Left ventricle myocardium superior (tissue), 1 donor: ENCODE measurements at places on chromosomes 13 and 19.

DNA sequence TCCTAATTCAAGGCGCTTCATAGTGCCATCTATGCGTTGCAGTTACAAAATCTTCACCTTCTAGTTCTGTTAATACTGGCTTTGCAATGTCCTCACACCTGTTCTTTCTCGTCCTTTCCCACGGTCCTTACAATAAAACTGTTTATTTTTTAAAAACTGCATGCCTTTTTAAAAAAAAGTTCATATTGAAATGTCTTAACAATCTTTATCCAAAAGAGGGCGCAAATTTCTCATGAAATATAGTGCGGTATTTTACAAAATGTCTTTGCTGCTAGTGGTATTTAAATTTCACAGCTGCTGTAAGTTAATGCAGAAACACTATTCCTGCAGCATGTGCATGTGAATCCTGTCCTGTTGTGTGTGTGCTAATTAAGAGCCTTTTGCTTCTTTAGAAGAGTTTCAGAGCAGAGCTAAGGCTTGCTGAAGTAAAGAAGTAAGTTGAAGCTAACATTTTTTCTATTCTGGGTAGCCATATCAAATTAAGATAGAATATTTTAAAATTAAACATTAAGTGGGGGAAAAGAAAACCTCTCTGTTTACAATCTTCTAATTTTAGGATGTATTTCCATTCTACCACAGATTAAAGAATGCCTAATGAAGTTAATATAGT lies 15.8 kb upstream of the CLDN10 start:
- no peak for DNase-seq

DNA sequence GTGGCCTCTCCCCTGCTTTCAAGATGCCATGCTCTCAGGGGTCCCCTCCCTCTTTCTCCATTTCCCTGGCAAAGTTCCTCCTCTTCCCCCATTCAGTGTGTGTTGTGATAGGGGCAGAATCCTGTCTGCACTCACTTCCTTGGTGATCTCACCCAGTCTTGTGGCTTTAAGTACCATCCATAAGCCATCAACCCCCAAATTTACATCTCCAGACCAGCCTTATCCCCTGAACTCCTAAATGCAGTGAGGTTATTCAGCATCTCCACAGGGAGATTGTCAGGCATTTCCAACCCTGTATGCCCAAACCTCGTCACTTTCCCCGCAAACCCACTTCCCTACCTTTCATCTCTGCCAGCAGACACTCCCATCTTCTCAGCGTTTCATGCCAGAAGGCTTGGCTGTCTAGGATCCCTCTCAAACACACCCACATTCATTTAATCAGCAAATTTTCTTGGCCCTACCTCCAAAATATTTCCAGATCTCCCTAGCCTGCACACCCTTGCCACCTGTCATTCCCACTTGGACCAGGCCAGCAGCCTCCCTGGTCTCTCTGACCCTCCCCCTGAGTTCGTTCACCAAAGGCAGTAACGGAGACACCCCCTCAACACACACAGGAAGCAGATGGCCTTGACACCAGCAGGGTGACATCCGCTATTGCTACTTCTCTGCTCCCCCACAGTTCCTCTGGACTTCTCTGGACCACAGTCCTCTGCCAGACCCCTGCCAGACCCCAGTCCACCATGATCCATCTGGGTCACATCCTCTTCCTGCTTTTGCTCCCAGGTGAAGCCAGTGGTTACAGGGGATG lies at the start of gene HCST:
TSS of gene HCST (plus strand) at position 676 of the 808 bp plus-strand sequence. CDS start at position 741, 65 bp downstream.
- DNase-seq = no peak

DNA sequence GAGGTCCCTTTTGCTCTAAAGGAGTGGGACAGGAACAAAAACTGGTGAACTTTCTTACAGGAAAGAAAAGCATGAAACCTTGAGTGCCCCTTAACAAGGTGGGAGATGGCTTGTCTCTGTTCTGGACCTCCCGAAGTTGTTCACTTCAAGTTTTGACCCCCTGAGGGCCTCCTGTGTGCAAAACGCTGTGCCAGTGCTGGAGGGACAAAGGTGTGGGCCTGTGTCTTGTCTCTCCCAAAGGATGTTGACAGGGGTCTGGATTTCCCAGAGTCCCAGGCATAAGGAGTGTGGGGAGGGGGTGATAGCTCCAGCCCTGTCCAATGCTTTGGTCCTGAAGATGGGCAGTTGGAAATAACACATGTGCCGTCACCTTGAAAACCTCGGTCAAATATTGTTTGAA lies 6.5 kb downstream of the ZNF536 start:
- DNase-seq = no peak

- DNase-seq = no peak
Observed at GRCh38 chr13:44104197-44104490, 224.4 kb downstream of the LACC1 start.

GRCh38 chr19:33161201-33161600 lies 29.3 kb downstream of the WDR88 start:
- no peak for DNase-seq

DNA sequence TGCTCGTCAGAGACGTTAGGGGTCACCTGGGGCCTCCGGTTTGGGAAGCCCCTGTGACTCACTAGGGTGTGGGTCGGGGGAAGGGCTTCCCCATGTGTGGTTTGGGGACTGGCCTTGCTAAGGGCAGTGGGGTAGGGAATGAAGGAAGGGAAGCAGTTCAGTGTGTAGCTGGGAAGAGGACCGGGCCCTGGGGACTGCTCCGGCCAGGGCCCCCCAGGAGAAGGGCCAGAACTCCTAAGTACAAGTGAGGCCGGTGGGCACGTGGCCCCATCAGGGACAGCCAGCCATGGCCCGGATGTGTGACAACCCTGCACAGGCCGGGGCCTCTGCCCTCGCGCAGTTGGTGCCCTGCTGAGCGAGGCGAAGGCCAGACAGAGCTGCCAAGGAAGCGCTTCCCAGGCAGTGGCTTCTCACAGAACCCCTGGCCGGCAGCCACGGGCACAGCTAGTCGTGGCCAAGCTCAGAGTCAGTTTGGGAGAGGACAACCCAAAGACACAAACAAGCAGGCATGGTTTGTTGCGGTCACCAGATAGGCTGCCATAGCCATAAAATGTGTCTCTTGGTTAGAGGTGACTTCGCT lies 25.7 kb downstream of the TEX29 start:
- peak; percentile 79 for DNase-seq

GRCh38 chr13:104594806-104595205 lies 1528.6 kb upstream of the SLC10A2 start:
- no peak for DNase-seq

DNA sequence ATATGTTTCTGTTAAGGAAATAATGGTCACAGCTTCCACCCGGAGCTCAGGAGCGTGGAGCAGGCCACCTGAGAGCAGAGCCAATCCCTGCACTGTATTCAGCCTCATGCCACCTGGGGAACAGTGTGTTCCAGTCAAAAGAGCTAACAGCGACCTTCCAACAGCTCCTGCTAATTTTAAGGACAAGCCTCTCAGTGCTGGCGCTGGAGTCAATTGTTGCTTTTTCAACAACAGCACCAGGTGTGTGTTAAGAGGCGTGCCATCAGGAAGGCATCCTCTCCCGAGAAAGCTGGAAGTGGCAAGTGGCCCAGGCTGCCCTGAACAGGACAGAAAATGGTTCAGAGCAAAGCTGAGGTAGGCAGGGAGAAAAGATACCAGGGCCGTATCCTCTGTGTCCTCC lies 102.0 kb downstream of the CACNA1A start:
- DNase-seq = no peak

- no peak for DNase-seq
Observed at GRCh38 chr19:39411081-39411831, 1.2 kb upstream of the PLEKHG2 start.

DNA sequence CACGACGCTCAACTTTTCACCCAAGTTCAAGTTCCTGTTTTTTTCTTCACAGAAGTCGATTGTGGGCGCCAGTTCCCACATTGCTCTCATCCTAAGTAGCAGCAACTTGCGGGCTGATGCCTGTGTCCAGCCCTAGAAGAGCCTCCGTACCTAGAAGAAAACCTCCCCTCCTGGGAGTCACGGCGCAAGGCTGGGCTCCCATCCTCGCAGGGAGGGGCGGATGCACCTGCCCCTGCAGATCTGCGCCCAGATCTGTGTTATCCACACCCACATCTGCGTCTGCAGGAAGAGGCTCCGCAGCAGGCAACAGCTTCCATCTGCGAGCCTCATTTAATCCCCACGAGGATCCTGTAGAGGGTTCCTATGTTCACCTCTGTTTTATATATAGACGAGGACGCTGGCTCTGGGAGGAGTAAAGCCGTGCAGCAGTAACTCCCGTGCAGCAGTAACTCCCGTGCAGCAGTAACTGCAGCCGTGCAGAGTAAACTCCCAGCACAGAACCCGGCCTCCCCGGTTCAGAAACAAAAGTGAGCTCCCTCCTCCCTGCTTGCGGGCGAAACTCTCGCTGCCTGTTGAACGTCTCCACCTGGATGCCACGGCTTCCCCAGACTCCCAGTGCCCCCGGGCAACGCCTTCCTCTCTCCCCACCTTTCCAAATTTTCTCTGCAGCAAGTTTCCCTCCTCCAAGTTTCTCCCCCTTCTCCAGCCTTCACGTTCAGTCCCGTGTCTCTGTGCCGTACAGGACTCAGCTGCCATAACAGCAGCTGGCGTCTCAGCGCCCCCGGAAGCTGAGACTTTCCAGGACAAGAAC lies 23.5 kb upstream of the LAIR1 start:
- peak; percentile 34 for DNase-seq

- peak; percentile 51 for DNase-seq
Observed at GRCh38 chr19:19064811-19065745, 1.3 kb downstream of the SLC25A42 start.
